ENCODE measurements at places on chromosomes 3 and 15.

GRCh38 chr3:127751163-127751621, 71.1 kb downstream of the MGLL start:
- no peak for DNase-seq

DNA sequence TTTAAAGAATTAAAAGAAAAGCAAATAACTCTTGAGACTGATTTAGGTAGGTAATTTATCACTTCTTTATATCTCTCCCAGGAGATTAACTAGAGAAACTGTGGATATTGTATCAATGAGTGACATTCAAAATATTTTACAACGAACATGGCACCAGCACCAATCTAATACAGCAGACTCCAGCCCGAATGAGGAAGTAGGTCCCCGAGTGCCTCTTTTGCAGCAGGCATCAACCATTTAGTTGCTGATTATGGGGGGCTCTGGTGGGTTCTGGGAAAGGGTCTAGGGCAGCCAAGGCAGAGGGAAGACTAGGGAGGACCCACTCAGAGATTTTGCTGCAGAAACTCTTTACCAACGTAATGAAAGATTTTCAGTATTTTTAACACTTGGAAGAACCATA, 31.7 kb upstream of the TTC14 start:
- DNase-seq = no peak

GRCh38 chr15:85580879-85581278, 200.5 kb downstream of the AKAP13 start:
- DNase-seq = peak; percentile 68

DNA sequence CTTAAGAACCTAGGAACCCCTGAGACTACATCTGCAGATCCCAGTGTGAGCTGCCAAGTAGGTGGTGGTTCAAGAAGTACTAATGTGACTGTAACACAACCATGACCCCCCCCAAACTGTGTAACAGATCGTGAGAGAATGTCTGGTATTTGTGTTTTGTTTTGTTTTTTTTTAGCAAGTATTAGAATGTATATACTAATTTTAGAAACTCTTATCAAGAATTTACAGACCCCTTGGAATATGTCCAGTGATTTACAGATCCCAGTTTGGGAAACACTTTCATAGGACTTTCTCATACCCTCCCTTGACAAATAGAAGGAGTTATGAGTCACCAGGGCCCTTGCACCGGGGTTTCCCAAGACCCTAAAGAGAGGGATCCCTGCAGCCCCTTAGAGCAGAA, 79.8 kb downstream of the SEMA5B start:
- no peak for DNase-seq

GRCh38 chr3:122003112-122003511, 18.9 kb downstream of the ILDR1 start:
- DNase-seq = no peak

DNA sequence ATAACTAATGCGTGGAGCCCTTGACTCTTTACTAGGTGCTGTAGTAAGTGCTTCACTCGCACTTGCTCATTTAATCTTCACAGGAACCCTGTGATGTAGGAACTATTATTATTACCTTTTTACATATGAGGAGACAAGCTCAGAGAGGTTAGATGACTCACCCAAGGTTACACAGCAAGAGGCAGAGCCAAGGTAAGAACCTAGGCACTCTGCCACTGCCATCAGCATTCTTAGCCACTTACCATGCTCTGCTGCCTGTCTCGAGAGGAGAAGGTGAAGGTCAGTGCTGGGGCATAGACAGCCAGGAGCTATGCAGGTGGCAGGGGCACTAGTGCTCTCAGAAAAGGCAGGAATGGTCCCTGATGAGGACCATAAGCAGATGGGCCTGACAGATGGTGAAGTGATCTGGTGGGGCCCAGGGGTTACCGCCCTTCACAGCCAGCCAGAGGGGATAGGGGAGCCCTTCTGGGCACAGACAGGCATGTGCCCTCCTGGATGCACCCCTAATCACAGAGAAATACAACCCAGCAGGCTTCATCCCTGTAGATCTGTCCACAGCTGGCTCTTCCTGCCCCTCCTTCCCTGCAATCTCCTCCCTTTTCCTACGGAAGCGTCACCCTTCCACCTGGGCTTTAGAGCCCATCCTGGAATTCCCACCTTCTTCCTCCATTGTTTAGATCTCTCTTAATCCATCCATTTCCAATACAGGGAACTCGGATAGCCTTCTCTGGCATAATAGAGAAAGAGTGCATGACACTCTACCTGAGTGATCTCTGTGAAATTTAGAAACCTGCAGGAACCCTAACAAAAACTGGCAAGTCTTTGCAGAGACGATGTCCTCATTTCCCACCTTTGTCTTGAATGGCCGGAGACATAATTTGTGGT, 26.9 kb downstream of the ABTB1 start:
- no peak for DNase-seq

GRCh38 chr3:137463131-137463530, 301.0 kb upstream of the SOX14 start:
- DNase-seq = no peak

GRCh38 chr3:111418391-111418790, 123.6 kb upstream of the CD96 start:
- DNase-seq = no peak

DNA sequence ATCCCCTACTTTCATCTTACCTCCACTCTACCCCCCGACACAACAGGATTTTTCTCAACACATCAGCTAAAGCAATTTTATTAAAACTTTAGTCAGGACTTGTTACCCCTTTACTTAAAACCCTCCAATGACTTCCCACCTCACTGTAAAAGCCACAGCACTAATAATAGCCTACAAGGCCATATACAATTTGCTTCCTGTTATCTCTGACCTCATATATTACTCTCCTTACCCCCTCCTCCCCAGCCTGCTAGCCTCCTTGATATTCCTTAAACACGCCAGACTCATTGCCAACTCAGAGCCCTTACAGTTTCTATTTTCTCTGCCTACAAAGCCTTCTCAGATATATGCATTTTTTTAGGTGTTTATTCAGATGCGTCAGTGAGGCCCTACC, 54.4 kb downstream of the DCUN1D1 start:
- no peak for DNase-seq

- DNase-seq = no peak
Measured at GRCh38 chr15:80834906-80835305, 55.7 kb downstream of the CEMIP start.

DNA sequence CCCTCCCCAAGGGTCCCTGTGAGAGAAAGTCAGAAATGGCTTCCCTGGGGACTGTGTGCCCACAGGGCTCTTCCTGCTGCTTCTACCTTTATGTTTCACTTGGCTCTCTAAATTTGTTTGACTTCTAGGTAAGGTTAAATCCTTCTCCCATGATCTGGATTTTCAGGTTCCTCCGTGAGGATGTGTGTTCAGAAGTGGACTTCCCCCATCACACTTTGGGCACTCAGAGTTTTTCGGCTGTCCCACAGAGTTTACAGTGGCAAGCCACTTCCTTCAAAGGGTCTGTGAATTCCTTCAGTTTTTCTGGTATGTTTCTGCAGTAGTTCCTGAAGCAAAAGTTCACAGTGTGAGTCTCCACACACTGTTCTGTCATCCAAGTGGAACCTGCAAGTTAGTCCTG, 30.9 kb upstream of the RARB start:
- no peak for DNase-seq

DNA sequence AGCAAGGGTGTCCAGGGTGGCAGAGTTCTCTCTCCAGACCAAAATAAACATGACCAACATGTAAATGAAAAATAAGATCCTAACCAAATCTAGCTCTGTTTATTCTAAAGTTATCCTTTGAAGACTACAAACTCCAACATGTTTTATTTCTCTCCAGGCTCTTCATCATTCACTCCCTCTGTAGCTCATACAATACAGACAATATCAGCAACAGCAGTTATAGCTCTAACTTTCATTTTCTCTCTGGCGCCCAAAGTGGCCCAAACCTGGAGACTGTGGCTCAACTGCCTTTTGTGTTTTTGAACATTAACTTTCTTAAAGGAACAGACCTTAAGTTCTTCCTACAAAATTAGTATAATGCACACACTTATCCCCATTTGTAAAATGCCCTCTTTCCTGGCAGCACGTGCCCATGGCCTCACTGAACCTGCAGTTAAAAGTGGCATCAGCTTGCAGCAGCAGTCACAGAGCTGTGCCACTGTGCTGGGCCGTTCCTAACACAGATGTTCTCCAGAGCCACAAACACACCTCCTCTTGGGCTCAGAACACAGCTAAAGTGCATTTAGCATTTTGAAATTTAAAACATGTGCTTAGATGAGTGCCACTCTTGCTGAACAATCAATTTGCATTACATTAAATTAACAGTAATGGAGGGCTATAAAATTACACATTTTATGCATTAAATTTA, 91.9 kb downstream of the RORA start:
- DNase-seq = no peak

DNA sequence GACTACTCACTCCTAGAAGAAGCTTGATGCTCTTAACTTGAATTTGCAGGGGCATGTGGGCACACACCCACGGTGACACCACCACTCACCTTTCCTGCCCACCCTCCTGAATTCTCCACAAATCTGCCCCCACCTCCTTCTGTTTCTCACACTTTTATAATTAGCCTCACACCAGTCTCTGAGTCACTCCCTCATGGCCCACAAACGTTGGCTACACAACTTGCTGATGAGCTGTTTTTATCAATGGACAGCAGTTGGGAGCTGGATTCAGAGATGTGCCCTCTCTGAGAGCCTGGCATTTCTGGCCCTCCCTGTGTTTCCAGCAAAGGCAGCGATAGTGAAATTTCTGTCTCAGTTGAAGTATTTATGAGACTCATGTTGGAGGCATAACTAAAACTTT, 1.3 kb downstream of the COLQ start:
- peak; percentile 10 for DNase-seq

- DNase-seq = no peak
Measured at GRCh38 chr15:66795851-66796250, 93.8 kb downstream of the SMAD6 start.

DNA sequence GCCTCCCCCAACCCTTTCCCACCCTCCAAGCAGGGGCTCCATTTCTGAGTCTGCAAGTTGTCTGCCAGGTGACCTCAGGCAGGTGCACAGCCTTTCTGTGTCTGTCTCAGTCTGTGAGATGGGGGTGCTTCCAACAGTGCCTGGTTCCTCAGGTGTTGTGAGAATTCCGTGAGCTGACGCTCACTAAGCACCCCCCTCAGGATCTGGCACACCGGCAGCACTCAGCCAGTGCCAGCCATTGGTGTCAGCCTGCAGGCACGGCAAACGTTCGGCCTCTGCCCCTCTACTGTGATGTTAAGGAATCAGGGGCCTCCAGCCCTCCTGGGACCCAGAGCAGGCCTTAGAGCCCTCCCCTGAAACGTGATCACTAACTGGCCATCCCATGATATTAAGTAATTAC, 2.4 kb downstream of the KLF15 start:
- DNase-seq = no peak

DNA sequence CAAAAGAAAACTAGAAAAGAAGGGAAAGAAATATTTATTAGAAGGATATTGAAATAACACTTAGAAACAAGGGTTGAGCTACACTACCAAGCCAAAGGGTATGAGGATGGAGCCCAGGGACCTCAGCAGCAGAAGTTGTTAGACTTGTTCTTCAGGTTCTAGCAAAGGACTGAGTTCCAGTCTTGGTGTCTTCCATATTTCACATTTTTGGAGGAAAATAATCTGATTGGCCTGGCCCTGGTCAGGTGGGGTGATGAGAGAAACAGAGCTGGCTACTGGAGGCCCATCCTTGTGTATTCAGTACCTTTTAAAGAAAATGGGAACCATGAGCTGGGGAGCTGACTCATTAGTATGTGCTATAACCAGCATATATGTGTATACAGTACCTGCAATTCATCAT, 28.2 kb downstream of the PPP4R2 start:
- no peak for DNase-seq

DNA sequence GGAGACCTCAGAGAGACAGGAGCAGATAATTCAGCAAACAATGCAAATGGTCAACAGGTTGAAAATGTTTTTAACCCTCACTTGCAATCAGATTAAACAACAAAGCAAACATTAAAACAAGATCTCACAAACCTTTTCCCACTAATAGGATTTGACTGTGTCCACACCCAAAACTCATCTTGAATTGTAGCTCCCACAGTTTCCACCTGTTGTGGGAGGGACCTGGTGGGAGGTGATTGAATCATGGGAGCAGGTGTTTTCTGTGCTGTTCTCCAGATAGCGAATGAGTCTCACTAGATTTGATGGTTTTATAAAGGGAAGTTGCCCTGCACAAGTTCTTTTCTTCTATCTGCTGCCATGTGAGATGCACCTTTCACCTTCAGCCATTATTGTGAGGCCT, 1.3 kb upstream of the LYSMD4 start:
- DNase-seq = no peak

DNA sequence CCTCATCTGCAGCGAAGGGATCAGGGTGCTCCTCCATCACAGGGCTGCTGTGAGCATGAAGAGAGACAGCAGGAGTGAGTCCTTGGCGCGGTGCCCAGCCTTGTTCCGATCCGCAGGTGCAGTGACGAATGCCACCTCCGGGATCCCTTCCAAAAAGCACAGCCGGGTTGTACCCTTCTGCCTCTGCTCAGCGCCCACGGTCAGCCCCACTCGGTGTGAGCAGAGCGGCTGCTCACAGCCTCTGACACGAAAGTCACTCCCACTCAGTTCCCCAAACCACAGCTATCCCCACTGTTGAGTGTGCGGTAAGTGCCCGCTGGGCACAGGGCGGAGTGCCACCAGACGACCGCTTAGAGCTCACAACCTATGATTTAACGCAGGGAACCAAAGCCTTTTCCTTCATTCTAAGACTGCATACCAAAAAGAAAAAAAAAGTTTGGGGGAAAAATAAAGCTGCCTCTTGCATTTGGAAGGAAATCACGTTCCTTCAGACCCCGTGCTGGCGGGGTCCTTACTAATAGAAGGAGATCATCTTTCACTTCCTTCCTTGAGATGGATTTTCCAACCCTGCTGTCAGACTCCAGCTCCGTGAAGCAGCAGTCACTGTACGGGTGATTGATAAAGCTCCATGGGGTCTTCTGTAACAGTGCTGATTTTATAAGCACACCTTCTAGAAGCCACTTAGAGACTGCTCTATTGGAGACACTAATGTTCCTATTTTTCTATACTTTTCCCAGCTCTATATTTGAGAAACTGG, 34.7 kb upstream of the TUBGCP5 start:
- DNase-seq = no peak

GRCh38 chr3:196336319-196337145, 1.7 kb downstream of the TM4SF19 start:
- no peak for DNase-seq

- no peak for DNase-seq
Measured at GRCh38 chr3:40901298-40901697, 298.0 kb upstream of the CTNNB1 start.

- DNase-seq = no peak
Measured at GRCh38 chr15:44738340-44738984, 2.1 kb downstream of the TRIM69 start.

- no peak for DNase-seq
Measured at GRCh38 chr15:67652586-67652985, 110.1 kb downstream of the MAP2K5 start.

All from CD4-positive, alpha-beta T cell treated with Interleukin-6 for 4 hours (primary cell).